ENCODE measurements at places on chromosomes 2 and 18. TPM values are rescaled to one million over a fixed set of nuclear protein-coding genes. Genes with fewer than 3 reads are reported as not detected.

- no peak for DNase-seq
Measured at GRCh38 chr18:49610022-49610445, 48.2 kb downstream of the LIPG start.

- no peak for DNase-seq
Measured at GRCh38 chr2:135555311-135555710, 24.0 kb downstream of the R3HDM1 start.

DNA sequence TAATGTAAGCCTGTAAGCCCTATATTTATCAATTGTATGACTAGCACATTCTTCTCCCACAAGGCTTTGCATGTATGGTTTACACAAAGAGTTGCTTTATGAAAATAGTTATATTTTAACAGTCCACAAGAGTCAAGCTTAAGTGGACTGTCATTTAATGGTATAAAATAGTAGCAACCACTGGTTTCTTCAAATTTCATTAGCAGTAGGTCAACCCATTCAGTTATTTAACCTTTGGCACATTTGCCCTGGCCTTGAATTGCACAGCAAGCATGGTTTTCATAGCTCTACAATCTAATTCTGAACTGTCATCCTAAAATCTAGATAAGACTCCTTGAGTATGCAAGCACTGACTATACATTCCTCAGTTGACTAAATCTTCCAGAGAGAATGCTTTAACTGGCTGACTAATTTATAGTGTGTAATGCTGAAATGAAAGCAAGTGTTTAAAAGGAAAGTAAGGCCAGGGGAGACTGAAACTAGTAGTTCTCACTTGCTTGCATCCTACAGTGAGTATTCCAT, 1.8 kb downstream of the DPP4 start:
- DNase-seq: no peak

GRCh38 chr18:10124967-10125366, 211.2 kb downstream of the VAPA start:
- DNase-seq: no peak

GRCh38 chr18:55886886-55887285, 298.9 kb upstream of the TCF4 start:
- DNase-seq: no peak

GRCh38 chr18:27017901-27018500, 152.5 kb upstream of the AQP4 start:
- no peak for DNase-seq

DNA sequence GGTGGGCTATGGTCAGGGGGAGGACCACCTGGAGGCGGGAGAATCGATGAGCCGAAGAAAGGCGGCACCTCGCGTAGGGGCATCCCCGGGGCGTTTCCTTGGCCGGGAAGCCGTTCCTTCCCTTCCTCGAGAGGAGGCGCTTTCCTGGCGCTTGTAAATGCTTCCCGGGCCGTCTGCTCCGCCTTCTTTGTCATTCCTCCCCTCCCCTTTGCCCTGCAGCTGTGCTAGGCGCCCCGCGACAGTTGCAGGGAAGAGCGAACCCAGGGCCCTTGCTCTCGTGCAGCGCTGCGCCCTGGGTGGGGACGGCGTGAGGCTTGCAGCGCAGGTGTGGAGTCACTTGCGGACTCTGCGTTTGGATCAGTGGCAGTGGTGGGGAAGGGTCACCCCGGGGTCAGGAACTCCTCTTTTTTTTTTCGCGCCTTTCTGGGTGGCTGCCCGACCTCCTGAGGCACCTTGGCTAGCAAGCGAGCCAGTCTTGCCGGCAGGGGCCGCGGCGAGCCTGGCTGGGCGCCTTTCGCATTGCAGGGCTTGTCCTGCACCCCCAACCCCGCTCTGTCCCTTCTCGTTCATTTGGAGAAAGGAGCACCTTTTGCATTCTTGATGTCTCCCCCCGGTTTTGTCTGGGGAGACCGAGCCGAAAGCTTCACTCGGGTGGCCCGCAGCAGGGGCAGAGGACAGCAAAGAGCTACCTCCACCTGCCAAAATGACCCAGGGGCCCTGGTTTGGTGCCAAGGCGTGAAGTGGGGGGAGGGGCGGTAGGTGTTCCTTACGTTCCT, 858 bp downstream of the KCNS3 start:
- no peak for DNase-seq

- no peak for DNase-seq
Measured at GRCh38 chr2:69798909-69799526, 30.4 kb upstream of the GMCL1 start.

GRCh38 chr18:23585007-23585871, 1.1 kb downstream of the NPC1 start:
- DNase-seq: no peak

- no peak for DNase-seq
Measured at GRCh38 chr2:127050803-127051115, 56.2 kb downstream of the BIN1 start.

DNA sequence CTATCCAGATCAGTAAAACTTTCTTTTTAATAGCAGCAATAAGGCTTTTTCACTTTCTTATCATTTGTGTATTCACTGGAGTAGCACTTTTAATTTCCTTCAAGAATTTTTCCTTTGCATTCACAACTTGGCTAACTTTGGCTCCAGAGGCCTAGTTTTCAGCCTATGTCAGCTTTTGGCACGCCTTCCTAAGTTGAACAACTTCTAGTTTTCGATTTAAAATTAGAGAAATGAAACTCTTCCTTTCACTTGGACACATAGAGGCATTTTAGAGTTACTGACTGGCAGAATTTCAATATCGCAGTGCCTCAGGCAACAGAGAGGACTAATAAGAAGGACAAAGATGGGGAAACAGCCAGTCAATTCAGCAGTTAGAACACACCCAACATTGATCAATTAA, 577.4 kb downstream of the DSC3 start:
- DNase-seq: no peak

- DNase-seq: no peak
Measured at GRCh38 chr2:95385570-95385984, 16.9 kb upstream of the FAHD2A start.

GRCh38 chr2:145304501-145304900, 784.6 kb upstream of the ZEB2 start:
- no peak for DNase-seq

DNA sequence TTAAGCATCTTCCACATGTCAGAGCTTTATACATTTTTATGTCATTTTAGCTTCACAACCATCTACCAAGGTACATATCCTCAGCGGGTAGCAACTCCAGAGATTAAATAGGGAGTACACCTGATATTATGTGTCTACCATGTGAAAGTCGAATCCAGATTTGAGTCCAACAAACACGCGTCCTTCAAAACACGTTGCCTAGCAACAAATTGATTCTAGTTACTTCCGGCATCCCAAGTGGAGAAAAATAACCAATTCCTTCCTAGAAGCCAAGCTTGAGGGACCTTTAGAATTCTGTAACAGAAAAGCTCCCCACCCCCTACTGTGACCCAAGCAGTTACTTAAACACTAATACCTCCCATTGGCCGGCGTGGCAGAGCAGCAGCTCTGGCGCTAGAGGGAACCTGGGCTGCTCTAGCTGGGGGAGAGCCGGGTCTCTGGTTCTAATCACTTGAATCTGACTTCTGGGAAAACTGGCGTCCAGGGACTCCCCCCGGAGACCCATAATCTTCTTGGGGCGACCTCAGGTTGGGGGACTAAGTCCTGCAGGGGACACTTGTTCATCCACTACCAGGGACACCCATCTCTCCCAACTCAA, at the start of gene ERICH2:
Gene ERICH2, plus strand, starts transcription at position 371 of the 598 bp plus-strand sequence. CDS start 304 bp downstream, outside the sequence.
- no peak for DNase-seq

DNA sequence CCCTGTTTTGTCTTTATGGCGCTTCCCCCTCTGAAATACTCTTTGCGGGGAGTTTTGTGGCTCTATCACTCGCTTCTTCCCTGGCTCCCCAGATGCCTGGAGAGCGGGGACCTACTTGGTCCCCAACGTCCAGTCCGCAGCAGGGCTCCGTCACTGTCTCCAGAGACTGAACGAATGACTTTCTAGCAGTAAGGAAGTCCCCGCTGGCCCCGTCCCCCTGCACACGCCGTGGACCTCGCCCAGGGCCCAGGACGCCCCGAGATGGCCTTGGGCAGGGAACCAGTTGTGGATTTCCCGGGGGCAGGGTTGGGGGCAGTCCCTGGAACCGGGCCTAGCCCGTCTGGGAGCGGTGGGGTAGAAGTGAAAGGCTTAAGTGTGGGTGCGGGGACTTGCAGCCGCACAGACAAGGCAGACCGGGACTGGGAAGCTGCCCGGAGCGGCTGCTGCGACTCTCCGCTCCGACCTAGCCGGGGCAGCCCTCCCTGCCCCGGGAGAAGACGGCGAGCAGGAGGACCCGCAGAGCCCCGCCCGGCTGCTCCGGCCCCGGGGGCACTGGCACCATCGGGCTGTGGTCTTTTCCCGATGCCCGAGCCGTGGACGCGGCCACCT, 821 bp upstream of the EPHA4 start:
- DNase-seq: peak; percentile 38

- no peak for DNase-seq
Measured at GRCh38 chr2:169031202-169031601, at the start of gene ABCB11. Gene ABCB11, minus strand, starts transcription at chr2:169031324. Its CDS starts 13,199 bp downstream, at chr2:169018125.

- DNase-seq: no peak
Measured at GRCh38 chr18:8368512-8369217, 240.6 kb upstream of the RAB12 start.

GRCh38 chr2:133316557-133316956, 251.7 kb downstream of the NCKAP5 start:
- no peak for DNase-seq

DNA sequence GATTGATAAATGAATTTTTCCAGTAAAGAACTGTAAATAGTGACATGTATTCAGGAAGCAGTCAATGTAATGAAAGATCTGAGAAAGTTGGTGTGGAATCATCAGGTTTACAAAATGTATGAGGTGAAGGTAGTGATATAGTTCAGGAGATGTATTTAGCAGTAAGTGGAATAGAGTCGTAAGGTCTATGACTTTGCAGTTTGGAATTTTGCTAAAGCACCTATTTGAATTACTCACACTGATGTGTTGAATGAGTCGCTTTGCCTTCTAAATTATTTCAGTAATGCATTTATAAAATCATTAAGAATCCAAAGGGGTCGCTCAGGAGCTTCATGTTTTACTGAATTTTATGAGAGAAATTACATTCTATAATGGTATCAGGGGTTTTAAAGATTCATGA, 713.7 kb downstream of the DSC3 start:
- no peak for DNase-seq

GRCh38 chr18:9069601-9070000, 32.9 kb upstream of the NDUFV2 start:
- no peak for DNase-seq

DNA sequence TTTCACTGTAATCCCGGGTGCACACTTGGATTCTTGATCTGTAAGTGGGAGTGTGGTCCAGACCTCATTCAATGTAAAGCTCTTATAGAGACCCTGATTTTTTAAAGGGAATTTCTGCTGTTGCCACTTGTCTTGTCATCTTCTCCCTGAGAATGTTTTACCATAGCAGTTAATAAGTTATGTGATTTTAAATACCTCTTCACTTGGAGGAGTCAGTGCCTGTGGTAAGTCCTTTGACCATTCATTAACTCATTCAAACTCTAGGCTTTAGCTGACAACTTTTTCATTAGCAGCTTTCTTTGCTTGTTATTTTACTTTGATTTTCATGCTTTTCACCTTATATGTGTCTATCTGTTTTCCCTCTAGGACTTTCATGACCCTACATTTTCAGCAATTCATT, 51.3 kb downstream of the FMNL2 start:
- no peak for DNase-seq

GRCh38 chr2:120632796-120633646, 102.6 kb upstream of the GLI2 start:
- no peak for DNase-seq

DNA sequence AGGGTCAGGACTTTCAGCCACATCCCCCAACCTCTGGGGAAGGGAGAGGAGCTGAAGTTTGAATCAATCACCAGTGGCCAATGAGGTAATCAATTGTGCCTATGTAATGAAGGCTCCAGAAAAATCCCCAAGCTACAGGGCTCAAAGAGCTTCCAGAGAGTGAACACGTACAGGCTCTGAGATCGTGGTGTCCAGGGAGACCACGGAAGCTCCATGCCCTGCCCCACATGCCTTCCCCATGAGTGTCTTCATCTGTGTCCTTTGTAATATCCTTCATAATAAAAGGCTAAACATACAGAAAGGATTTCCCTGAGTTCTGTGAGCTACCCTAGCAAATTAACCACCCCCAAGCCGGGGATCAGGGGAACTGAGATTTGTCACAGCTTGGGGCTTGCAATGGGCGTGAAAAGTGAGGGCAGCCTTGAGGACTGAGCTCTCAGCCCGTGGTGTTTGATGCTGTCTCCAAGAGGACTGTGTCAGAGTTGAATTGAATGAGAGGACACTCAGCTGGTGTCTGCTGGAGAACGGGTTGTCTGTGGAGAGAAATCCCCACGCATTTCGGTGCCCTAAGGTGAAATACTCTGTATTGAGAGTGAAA, 25.5 kb upstream of the TUBB6 start:
- no peak for DNase-seq

- DNase-seq: no peak
Measured at GRCh38 chr2:102149644-102150455, 7.3 kb downstream of the IL1R1 start.

DNA sequence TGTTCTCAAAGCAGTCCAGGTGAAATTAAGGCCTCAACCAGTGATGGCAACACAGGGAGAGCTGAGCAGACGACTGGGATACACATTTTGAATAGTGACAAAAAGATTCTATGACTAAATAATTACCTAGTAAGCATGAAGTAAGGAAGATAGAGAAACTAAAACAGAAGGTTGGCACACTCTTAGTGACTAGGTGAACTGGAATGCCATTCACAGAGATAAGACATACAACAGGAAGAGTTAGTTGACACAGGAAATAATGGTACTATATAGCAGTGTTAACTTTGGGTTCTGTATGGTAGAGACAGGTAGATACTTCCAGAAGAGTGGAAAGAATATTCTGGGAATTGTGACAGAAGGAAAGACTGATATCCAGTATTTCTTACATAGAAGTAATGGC, 181.8 kb upstream of the NT5C1B start:
- no peak for DNase-seq

GRCh38 chr2:225464346-225465025, 65.0 kb downstream of the NYAP2 start:
- DNase-seq: no peak

The PTCD3 gene
- 114 TPM for total RNA-seq

The SPEG gene
- total RNA-seq: 14.2 TPM

The ASB18 gene
- 0.78 TPM for total RNA-seq

The LINC00305 gene
- total RNA-seq: not detected

The ABCA12 gene
- total RNA-seq: 0.47 TPM

The TBR1 gene
- total RNA-seq: 53.7 TPM

The CPO gene
- not detected for total RNA-seq

The IL36G gene
- total RNA-seq: not detected

The OR6B2 gene
- total RNA-seq: not detected

The FAM110C gene
- total RNA-seq: 3.1 TPM

The FAM228B gene
- 109 TPM for total RNA-seq

The WDR75 gene
- total RNA-seq: 91.9 TPM

The MAP3K20 gene
- total RNA-seq: 14.2 TPM

The CYTIP gene
- 5.1 TPM for total RNA-seq

The LRRTM4 gene
- 106 TPM for total RNA-seq

The MAPRE2 gene
- total RNA-seq: 68.0 TPM

The RAB27B gene
- 35.1 TPM for total RNA-seq

Measured in occipital lobe (tissue), 3 donors.